ENCODE measurements at places on chromosomes 6 and 20. TPM values are rescaled to one million over a fixed set of nuclear protein-coding genes. Genes with fewer than 3 reads are reported as not detected.

HACE1 gene
- total RNA-seq, result 8.0 TPM

DEFB113 gene
- not detected for total RNA-seq

OPRM1 gene
- total RNA-seq, result not detected

DOP1A gene
- 23.8 TPM for total RNA-seq

DNA sequence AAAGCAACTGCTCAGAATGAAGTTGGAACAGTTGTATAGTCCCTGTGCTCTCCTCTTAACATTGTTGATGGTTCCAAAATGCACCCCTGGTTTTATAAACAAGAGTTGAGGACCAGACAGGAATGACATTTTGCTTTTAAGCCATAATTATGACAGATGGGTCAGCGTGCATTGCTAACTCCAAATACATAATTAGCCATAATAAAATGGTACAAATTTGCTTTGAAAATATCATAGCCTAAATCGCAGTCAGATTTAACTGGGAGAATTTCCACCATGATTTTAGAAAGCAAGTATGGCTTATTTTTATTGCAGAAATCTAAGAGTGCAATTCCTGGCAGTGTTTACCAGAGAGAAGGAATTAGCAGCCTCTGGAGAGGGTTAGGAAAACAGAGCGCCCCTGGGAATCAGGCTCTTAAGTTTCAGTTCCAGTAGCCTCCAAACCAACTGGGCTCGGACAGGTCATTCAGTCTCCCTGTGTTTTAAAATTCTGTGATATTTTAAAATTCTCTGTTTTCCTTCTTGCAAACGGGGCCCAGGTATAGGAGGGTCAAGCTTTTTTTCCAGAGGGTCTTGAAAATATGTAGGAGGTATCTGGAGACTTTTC lies 302.3 kb downstream of the TBC1D7 start:
- no peak for DNase-seq

All from cardiac septum (tissue), 1 donor.